ENCODE measurements at places on chromosomes 16 and 17. TPM values are rescaled to one million over a fixed set of nuclear protein-coding genes. Genes with fewer than 3 reads are reported as not detected.

DNA sequence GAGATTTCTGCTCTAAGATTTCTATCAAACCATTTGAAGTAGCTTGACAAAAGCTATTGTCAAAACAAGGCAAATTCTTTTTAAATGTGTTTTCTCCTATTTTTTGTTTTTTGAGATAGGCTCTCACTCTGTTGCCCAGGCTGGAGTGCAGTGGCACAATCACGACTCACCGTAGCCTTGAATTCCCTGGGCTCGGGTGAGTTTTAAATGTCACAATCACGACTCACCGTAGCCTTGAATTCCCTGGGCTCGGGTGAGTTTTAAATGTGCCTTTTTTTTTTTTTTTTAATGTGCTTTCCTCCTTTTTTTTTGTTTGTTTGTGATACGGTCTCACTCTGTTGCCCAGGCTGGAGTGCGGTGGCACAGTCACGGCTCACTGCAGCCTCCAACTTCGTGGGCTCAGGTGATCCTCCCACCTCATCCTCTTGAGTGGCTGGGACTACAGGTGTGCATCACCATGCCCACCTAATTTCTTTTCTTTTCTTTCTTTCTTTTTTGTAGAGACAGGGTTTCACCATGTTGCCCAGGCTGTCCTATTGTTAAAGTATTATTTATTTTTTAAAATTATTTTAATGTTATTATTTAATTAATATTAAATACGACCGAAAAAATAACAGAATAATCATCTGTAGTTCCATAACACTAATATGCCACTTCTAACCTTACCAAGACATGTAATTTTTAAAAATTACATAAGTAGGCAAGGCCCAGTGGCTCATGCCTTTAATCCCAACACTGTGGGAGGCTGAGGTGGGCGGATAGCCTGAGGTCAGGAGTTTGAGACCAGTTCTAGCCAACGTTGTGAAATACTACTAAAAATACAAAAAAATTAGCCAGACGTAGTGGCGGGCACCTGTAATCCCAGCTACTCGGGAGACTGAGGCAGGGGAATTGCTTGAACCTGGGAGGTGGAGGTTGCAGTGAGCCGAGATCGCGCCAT, 69.7 kb upstream of the FA2H start:
- H3K27ac ChIP-seq: no peak overlapping the region
- no peaks in the 10 kb centered on the region for H3K4me1 ChIP-seq
- no peak for DNase-seq
- H3K27me3 ChIP-seq: no peaks in the 10 kb centered on the region
- no peak overlapping the region for H3K4me3 ChIP-seq

DNA sequence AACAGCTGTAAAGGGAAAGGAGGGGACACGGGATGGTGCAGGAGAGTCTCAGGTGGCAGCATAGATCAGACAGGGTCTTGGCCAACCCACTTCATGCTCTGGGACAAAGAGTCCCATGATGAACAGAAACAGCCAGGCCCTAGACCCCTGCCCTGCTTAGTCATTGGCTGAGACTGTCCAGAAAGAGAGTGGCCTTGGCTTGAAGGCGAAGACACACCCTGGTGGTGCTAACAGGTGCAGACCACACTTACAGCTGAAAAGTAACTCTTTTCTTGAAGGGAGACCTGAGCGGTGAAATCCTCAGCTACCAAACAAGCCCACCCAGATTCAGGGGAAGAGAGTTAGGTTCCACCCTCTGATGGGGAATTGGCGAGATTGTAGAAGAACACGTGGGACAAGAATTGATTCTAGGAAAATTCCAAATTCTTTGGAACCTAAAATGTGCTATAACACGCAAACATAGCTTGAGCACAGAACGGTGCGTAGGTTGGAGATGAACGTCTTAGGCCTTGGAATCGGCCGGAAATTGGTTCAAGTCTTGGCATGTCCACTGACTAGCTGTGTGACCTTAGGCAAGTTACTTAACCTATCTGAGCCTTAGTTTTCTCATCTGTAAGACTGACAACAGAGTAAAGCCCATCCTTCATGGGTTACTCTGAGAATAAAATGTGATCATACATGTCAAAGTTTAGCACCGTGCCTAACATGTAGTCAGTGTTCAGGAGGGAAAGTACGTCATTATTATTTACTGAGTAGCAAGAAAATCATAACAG, 12.5 kb upstream of the MLYCD start:
- no peak for DNase-seq
- H3K36me3 ChIP-seq: no peaks in the 10 kb centered on the region
- H3K27me3 ChIP-seq: no peaks in the 10 kb centered on the region

DNA sequence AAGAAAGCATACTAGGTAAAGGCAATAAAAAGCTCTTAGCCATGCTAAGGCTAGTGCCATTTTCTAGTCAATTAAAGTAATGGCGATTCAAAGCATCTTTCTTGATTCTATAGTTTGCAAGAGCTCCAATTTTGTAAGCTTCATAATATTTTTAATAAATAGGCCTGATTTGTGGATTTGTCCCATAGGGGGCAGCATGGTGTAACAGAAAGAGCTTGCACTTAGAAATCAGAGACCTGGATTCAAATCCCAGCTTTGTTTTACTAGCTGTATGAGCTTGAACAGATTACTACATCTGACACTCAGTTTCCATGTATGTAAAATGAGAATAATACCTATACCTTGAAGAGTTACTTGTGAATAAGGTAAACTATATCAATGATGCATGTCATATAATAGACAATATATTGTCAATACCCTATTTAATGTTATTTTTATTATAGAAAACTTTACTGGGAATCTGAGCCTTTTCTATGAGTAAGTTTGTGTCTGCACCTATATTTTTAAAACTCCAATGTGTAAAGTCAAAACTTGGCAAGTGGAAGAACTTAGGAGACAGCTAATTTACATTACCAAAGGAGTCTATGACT, 93.6 kb upstream of the NOG start:
- no peak overlapping the region for H3K27ac ChIP-seq
- no peak overlapping the region for H3K4me3 ChIP-seq
- no peaks in the 10 kb centered on the region for H3K4me1 ChIP-seq
- no peak for DNase-seq

DNA sequence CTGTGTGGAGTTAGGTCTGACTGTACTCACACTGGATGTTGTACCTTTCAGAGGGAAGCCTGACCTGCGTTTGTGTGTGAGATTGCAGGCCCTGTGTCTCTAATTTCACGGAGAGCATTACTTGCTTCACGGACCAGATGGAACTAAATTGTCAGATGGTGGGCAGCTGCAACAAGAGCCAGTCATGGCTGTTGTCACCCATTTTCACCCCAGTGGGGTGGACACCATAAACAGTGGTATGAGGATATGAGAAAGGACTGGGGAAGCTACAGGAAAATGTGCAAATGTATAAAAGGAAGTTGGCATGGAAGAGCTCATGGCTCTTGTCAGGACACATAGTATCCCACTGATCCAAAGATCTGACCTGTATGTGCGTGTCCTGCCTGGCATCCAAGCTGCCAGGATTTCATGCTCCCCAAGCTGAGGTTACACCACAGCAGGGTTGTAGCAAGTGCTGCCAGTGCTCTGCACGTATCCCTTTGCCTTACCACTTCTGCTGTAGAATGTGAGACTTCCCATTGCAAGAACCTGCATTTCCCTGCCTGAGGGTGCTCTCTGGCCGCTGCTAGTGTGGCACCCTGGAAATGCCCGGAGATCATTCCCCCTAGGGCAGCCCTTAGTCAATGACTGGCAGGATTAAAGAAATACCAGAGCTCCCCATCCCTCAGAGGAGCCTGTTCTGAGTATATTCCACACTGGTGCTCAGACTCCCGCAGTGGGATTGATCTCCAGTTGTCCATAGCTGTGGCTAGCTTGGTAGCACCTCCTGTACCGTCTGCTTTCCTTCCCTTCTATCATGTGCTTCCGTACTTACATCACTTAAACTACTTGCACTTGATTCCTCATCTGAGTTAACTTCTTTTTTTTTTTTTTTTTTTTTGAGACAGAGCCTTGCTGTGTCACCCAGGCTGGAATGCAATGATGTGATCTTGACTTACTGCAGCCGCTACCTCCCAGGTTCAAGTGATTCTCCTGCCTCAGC, 70.4 kb upstream of the TANC2 start:
- H3K36me3 ChIP-seq: no peaks in the 10 kb centered on the region
- H3K4me3 ChIP-seq: no peak overlapping the region
- H3K4me1 ChIP-seq: peaks cover 22% of the 10 kb centered on the region
- H3K27me3 ChIP-seq: no peaks in the 10 kb centered on the region
- DNase-seq: no peak

DNA sequence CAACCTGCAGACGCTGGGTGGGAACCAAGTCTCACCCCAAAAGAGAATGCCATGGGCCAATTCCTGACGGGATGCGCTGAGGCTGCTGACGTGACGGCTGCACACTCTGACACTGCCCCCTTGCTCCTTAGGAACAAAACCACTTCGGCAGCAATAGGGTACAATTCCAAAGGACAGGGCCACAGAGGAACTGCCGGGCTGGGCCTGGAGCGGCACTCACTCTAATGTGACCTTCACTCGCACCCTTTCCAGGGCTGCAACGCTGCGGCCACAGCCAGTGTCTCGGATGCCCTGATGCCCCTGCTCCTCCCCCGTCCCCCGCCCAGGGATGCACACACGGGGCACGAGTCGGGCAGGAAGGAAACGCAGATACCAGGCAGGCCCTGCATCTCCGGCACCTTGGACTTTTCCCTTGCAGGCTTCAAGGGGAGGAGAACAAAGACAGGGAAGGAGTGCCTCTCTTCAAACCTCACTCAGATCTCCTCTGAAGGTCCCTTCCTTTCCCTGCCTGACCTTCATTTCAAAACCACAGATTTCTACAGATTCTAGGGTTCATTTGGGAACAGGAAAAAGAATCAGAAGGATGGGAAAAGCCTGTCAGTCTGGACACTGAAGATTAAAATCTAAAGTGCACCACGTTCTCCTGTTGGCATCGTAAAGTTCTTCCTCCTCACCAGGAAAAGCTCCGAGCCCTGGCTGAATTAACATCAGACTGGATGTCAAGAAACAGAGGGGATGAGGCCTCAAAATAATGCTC, 2.3 kb downstream of the PITPNA start:
- H3K4me1 ChIP-seq: peaks cover 51% of the 10 kb centered on the region
- no peaks in the 10 kb centered on the region for H3K27me3 ChIP-seq
- DNase-seq: no peak
- H3K4me3 ChIP-seq: no peak overlapping the region

DNA sequence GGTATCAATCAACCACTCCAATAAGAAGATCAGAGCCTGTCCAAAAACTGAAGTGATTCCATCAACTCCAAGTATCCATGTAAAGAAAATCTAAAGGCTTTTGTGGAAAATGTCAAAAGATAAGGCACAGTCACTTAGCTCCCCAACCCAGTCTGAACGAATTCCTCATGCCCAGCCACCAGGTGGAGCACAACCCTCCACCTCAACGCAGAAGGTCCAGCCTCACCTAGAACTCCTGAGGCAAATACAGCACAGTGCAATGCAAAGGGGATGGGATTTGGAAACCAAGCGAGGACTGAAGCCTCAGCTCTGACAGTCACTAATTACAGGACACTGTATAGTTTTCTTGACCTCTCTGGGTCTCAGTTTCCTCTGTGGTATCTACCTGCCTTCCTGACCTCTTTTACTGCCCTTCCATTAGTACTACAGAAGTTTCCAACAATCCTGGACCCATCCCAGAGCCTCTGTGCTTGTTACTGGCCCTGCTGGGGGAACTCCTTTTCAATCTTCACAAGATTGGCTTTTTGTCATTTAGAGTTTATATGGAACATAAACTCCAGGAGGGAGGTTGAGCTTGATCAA, 2.0 kb downstream of the NCBP3 start:
- H3K36me3 ChIP-seq: peaks cover 34% of the 10 kb centered on the region
- H3K4me3 ChIP-seq: no peak overlapping the region
- H3K4me1 ChIP-seq: peaks cover 19% of the 10 kb centered on the region
- H3K27me3 ChIP-seq: no peaks in the 10 kb centered on the region
- DNase-seq: no peak

GRCh38 chr17:7839190-7839875, 5.3 kb downstream of the KDM6B start:
- H3K27me3 ChIP-seq: no peaks in the 10 kb centered on the region
- peak overlapping the region; percentile 51 for H3K27ac ChIP-seq
- no peak for DNase-seq
- H3K4me3 ChIP-seq: no peak overlapping the region
- H3K4me1 ChIP-seq: peaks cover 46% of the 10 kb centered on the region
- H3K36me3 ChIP-seq: peaks cover 5% of the 10 kb centered on the region

GRCh38 chr17:79393358-79394052, 217.3 kb downstream of the RBFOX3 start:
- H3K4me1 ChIP-seq: no peaks in the 10 kb centered on the region
- peaks cover 84% of the 10 kb centered on the region for H3K27me3 ChIP-seq
- no peak overlapping the region for H3K27ac ChIP-seq
- peak; percentile 88 for DNase-seq

GRCh38 chr17:56640116-56640515, 46.6 kb downstream of the NOG start:
- H3K27ac ChIP-seq: no peak overlapping the region
- no peaks in the 10 kb centered on the region for H3K36me3 ChIP-seq
- no peak for DNase-seq

DNA sequence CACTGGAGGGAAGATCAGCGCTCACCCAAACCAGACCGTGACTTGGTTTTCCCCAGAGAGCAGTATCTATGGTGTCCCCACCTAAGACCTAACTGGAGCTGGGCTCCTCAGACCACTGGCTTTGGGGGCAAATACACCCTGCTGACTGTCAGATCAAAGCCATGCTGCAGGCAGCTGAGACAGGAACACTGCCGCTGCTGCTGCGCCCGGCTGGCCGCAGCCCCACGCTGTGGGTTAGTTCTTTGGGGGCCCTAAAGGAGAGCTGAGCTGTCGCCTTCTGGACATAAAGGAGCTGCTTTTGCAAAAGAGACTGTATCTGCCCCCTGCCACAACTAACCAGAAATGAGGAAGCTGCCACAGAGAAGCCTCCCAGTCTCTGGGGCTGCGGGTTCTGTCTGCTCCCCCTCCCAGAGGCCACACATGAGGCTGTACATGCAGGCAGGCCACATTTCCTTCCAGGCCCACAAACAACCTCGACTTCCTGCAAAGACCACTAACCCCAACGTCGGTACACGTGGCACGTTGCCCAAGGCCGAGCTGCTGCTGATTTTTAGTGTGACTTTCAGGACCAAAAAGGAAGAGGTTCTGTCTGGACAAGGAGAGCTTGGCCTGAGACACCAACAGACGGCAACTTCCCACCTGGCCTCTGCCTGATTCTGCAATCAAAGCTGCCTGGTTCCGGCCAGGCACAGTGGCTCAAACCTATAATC, 18.2 kb upstream of the ABR start:
- H3K4me3 ChIP-seq: no peak overlapping the region
- peak overlapping the region; percentile 82 for H3K27ac ChIP-seq
- H3K27me3 ChIP-seq: no peaks in the 10 kb centered on the region
- no peaks in the 10 kb centered on the region for H3K36me3 ChIP-seq

OR1A1 gene
- total RNA-seq: not detected

GGT6 gene
- 5.6 TPM for total RNA-seq

SRRM2 gene
- total RNA-seq: 660 TPM

PIMREG gene
- 0.26 TPM for total RNA-seq

CLEC18B gene
- not detected for total RNA-seq
